ENCODE measurements at places on chromosomes 13 and 19. TPM values are rescaled to one million over a fixed set of nuclear protein-coding genes. Genes with fewer than 3 reads are reported as not detected.
A peak's percentile ranks its signal among the peaks of the same experiment; 100 is the strongest.

- no peak for DNase-seq
Measured at GRCh38 chr19:4258181-4258580, 11.3 kb downstream of the YJU2 start.

- no peak for DNase-seq
Measured at GRCh38 chr13:44395976-44396694, 22.5 kb downstream of the SERP2 start.

VRK3 gene
- 19.6 TPM for total RNA-seq

DNA sequence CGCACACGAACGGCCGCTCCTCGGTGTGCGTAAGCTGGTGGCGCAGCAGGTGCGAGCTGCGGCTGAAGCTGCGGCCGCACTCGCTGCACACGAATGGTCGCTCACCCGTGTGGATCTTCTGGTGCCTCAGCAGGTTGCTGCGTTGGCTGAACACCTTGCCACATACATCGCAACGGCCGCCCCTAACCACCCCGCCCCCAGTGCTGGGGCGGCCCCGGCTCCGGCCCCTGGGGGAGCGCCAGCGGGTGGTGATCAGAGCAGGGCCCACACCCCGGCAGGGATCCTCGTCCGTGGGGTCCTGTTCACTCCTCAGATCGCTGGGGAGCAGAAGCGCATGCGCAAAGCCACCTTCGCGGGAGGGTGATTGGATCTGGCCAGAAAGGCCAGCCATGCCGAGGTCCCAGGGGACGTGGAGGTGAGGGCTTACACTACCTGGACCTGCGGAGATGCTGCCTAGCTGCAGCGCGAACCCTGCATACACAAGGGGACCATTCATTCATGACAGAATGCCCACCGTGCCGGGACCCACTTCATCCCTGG is 4.7 kb upstream of the UBE2M start:
- no peak for DNase-seq

- no peak for DNase-seq
Measured at GRCh38 chr19:45973553-45974338, at the start of gene NOVA2. Gene NOVA2, minus strand, starts transcription at chr19:45973865. Its CDS starts 514 bp downstream, at chr19:45973351.

GRCh38 chr19:47694466-47695273 is 18.6 kb upstream of the EHD2 start:
- no peak for DNase-seq

- DNase-seq: no peak
Measured at GRCh38 chr13:108268466-108269112, 929 bp upstream of the TNFSF13B start.

DNA sequence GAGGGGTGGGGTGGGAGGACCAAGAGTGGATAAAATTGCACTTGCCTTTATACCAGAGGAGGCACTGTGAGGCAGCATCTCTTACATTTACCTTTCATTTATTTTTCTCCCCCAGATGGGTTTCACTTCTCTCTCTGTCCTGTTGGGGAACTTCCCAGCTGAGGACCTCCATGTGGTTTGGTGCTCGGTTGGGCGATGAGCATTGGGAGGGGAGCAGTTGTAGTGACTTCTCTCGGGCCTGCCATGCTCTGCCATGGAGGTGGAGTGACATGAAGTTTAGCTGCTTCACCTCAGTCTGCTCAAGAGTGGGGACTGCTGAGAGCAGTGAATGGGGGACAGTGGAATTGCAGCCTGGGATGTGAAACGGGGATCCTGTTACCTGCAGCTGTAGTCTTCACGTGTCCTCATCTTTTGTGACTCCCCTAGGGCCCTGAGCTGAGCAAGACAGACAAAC is 23.1 kb upstream of the CXCL17 start:
- no peak for DNase-seq

CGB2 gene
- total RNA-seq: not detected

DNA sequence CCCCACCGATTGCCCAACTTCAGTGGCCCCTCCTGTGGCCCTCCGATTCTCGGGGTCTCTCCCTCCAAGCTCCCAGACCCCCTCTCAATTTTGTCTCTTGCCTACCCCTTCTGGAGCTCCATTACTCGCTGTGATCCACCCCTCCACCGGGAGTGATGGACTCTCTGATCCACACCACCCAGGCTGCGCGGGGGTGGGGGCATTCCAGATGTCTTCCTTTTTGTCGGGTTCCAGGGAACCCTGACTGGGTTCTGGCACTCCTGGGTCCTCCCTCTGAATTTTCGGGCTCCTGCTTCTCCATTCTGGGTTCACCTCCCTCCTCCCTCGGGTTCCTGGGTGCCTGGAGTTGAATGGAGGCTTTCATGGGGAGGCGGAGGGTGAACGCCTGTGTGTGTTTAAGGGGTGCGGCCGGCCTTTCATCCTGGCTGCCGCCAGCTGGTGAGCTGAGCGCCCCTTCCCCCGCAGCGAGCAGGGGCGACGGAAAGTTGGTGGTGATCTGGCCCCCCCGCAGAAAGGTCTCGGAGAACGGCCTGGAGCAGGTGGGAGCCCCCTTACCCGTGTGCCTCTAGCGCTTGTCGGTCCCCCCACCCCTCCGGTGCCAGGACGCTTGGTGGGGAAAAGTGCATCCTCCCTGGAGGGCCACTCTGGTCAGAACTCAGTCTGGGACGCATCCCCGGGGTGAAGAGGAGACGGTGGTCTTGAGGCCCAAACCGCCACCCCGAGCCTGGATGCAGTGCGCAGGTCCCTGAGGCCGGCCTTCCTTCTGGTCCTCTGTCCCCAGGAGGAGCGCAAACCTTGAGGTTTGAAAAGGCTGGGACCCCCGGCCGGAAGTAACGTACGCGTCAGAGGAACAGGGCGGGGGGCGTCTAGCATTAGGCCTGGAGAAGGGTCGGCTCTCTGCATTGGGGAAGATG is 1.6 kb downstream of the MISP3 start:
- peak; percentile 70 for DNase-seq

C1QTNF9B gene
- not detected for total RNA-seq

GRCh38 chr13:43545317-43545874 is 241.4 kb downstream of the ENOX1 start:
- no peak for DNase-seq

GRCh38 chr13:79466872-79467271 is 14.1 kb upstream of the NDFIP2 start:
- no peak for DNase-seq

GRCh38 chr13:113616991-113617749 is 32.6 kb downstream of the TFDP1 start:
- DNase-seq: no peak

GRCh38 chr13:107351305-107351704 is 783.4 kb upstream of the ARGLU1 start:
- DNase-seq: no peak

DNA sequence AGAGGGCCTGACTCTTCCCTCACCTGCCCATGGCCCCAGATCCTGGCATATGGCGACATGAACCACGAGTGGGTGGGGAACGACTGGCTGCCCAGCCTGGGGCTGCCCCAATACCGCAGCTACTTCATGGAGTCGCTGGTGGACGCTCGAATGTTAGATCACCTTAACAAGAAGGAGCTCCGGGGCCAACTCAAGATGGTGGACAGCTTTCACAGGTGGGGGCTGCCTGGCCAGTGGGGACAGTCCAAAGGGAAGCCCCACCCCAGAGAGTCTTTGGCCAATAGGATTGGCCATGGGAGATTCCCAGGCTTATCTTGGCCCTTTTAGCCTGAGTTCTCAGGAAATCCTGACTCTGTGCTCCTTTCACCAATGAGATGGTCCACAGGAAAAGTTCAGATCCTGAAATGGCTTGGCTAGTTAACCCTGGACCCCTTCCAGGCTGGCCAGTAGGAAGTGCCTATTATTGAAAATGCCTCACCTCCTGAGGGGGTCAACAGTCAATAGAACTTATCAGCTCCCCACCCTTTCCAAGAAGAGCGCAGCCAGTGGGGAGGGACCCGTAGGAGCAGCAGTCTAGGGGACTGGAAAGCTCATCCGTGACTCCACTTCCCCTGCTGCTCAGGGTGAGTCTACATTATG is 7.0 kb downstream of the HRC start:
- no peak for DNase-seq

RGCC gene
- total RNA-seq: 0.51 TPM

DNA sequence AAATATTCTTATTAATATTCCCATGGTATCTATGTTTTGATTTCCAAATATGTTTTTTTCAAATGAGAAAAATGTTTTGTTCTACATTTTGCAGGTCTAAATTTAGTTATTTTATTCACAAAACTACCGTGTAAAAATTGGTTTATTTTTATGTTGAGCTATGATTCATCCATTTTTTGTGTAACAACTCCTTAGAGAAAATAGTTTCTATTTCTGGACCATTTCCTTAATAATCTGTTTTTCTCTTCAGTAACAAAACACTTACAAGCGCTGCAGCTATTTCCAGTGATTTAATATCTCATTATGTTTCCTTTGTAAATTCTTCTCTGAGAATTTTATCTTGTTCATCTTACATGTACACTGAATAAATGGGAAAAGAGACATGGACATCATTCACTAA is 550.7 kb upstream of the SLITRK5 start:
- no peak for DNase-seq

C19orf33 gene
- 634 TPM for total RNA-seq

DNA sequence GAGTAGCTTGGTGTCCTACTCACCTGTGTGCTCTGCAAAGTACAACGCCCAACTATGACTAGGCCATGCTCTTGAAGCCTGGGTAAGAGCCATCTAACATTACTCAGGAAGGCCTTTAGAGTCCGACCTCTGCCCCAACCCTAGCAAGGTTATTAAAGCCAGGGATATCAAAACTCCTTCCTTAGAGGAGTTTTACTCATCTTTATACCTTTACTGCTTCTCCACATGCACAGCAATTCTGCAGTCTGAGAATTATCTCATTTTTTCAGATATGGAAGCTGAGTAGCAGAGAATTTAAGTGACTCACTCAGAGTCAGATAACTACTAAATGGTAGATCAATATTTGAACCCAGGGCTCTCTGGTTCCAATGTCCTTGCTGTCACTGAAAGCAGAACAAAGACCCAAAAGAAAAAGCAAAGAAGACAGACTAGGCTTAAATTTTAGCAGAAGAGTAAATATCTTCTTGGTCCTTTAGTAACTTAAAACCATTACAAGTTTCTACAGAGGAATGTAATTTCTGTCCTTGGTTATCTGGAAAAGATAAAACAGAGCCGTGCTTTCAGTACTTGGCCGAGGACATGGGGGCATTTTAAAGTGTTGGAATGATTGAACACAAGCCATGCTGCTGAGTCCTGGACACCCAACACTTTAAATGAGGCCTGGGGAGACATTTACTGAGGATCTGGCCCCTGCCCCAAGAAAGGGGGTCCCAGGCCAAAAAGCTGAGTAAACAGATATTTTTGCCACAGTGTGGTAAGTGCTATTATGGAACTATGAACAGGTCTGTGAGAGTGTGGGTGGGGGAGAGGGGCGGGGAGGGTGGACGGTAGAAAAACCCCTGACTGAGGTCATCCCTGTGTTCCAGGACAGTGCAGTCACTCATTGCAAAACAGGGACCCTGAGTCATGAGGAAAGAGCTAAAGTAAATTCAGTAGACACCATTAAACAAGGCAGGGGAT is 18.4 kb upstream of the KPNA3 start:
- no peak for DNase-seq

GRCh38 chr19:49936549-49936948 is 7.2 kb upstream of the NUP62 start:
- DNase-seq: no peak

DNA sequence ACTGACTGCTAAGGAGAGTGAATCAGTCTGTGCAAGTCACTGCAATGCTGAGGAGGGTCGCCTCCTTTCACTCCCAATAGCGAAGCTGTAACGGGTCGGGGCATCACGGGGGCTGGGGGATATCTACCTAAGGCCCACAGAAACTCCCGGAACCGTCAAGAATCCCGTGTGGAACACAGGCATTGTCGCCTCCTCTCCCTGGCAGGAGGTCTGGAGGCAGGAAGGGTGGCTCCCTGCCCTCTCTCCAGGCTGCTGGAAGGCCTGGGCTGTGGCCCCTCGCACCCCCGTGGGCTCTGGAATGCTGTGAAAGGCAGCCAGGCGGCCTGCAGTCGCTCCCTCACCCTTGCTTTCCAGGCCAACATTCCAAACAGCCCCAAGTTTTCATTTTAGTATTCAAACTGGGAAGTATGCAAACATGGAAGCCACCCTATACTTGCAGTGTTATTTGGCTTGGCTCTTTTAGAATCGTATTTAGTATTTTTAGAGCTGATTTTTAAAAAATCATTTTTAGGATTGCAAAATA is 109.4 kb downstream of the CRYL1 start:
- no peak for DNase-seq

YJEFN3 gene
- total RNA-seq: 0.35 TPM

- DNase-seq: no peak
Measured at GRCh38 chr13:21895779-21896178, 224.9 kb downstream of the FGF9 start.

TMEM272 gene
- total RNA-seq: not detected

GPR183 gene
- total RNA-seq: not detected

GRCh38 chr13:113162783-113163685 is 4.6 kb downstream of the PROZ start:
- no peak for DNase-seq

GRCh38 chr19:38656171-38656981 is 8.9 kb downstream of the ACTN4 start:
- no peak for DNase-seq

JAK3 gene
- 0.68 TPM for total RNA-seq

- DNase-seq: no peak
Measured at GRCh38 chr19:47726467-47726866, 13.2 kb downstream of the EHD2 start.

ANKRD24 gene
- 0.07 TPM for total RNA-seq
